ENCODE measurements at places on chromosomes 2 and 18.

- DNase-seq, result no peak
Observed at GRCh38 chr2:231462729-231463465, 1.4 kb downstream of the NCL start.

- DNase-seq, result no peak
Observed at GRCh38 chr2:43127941-43128558, 98.4 kb downstream of the ZFP36L2 start.

GRCh38 chr2:211203986-211204385, 647.6 kb downstream of the CPS1 start:
- DNase-seq, result no peak

- DNase-seq, result no peak
Observed at GRCh38 chr2:53519918-53520841, 247.4 kb upstream of the CHAC2 start.

Data from CD4-positive, alpha-beta T cell treated with Interleukin-4 for 1 hour (primary cell).